ENCODE measurements at places on chromosomes 2 and 18.

GRCh38 chr2:127425540-127426490 lies 7.6 kb downstream of the PROC start:
- no peak for DNase-seq

GRCh38 chr18:49846361-49846662 lies 33.0 kb upstream of the ACAA2 start:
- no peak for DNase-seq

DNA sequence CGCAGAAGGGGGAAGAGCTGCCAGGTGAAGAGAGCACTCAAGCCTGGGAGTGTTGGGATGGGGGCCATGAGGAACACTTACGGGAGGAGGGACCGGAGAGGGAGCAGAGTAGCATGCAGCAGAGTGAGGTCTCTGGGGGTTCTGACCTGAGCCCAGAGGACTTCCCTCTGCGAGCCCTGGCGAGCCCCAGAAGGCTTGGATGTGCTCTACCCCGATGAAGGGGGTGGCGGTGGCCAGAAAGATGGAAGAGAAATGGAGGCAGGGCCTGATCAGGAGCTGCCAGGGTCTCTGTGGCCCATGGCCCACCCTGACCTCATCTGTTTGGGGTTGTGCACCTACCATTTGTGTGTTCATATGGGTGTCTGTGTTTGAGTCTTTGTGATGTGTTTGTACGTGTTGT lies 42.0 kb downstream of the CROCC2 start:
- no peak for DNase-seq

- DNase-seq: no peak
These were observed 249.7 kb downstream of the ETAA1 start for GRCh38 chr2:67646714-67647333.

DNA sequence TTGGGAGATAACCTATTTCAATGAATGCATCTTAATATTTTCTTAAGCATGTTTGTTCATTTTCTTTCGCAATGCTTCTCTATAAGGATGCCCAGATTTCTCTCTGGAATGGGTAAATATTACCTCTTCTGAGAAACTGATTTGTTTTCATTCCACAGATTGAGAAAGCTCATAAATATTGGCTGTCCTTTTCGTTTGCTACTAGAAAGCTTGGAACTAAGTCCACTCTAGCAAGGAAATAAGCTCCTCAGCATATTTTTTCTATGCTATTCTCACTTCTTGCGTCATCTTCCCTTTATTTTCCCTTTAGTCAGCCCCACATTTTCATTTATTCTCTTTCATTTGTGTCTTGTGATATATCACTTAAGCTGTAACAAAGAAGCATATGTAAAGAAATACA lies 76.3 kb downstream of the ANTXR1 start:
- no peak for DNase-seq

DNA sequence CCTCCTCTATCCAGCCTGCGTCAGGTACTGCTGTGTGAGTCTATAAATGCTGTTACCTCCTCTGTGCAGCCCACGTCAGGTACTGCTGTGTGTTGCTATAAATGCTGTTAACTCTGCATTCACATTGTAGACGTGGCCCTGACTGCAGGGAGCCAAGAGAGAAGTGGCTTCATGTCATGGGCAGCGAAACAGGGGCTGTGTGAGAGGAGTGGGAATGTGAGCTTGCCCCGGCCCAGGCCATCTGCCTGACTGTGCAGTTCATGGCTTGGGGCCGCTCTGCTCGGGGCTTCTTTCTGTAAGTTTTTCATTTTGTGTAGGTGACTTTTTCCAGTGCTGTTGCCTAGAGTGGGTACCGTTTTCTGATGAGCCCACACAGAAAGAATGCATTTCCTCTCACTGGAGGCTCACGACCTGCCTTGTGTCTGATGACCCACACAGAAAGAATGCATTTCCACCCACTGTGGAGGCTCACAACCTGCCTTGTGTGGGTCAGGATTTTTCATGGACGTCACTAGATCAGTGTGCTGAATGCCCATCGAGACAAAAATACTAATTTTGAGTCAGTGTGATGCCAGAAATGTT lies 104.5 kb downstream of the SNTG2 start:
- no peak for DNase-seq

DNA sequence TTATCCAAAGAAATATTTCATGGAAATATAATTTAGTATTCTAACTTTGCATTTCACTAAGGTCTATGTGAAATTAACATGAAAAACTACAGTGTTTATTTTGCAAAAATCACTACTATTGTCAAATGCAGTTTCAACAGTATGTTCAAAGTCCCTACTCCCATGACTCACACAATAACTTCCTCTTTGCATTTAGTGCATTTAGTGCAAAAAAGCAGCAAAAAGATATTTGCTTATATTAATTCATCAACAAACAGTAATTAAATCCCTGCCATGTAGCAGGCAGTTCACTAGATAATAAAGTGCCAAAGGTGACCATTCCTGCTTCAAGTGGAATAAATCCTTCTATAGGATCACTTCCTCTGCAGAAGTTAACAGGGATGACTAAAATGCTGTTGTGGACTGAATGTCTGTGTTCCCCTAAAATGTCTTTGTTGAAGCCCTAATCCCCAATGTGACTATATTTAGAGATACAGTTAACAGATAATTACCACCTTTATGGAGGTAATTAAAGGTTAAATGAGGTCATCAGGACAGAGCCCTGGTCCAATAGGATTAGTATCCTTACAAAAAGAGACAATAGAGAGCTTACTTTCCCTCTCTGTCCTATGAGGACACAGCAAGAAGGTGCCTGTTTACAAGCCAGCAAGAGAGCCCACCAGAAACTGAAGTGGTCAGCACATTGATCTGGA lies 61.7 kb downstream of the STK39 start:
- DNase-seq: peak; percentile 36

DNA sequence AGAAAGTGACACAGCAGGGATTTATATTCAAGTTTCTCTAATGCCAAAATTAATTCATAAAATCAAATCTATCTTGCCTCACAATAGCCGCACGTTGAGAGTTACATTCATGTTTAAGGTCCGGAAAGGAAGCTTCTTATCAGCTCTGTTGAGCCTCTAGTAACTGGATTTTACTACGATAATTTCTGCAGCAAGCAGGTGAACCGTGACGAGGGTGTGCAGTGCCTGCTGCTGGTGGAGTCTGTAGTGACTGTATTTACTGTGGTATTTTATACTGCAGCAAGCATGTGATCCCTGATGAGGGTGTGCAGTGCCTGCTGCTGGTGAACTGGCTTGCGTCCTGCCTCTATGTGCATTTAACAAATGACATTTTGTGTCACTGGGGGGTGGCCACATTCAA lies 120.0 kb downstream of the SNTG2 start:
- DNase-seq: no peak

Data from NCI-H774 (cell line).